CD14-positive monocyte (primary cell): ENCODE measurements at places on chromosomes 5 and 9.

DNA sequence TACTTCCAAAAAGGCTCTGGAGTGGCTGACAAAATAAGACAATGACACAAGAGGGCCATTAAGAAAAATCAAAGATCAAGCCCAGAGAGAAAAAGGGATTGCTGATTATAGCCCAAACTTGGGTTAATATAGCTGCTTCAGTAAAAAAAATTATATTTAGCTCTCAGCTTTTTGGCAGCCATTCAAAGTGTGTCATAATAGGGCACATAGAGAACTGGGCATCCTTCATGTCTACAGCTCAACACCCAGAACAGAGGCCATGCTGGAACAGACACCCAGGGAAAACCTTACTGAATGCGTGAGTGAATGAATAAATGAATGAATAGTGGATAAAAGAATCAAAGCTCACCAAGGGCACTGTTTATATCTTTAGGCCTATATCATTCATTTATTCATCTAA lies 110.1 kb downstream of the SLIT3 start:
- DNase-seq, result no peak

- DNase-seq, result no peak
Measured at GRCh38 chr5:55104036-55104772, 1.8 kb downstream of the GZMA start.

DNA sequence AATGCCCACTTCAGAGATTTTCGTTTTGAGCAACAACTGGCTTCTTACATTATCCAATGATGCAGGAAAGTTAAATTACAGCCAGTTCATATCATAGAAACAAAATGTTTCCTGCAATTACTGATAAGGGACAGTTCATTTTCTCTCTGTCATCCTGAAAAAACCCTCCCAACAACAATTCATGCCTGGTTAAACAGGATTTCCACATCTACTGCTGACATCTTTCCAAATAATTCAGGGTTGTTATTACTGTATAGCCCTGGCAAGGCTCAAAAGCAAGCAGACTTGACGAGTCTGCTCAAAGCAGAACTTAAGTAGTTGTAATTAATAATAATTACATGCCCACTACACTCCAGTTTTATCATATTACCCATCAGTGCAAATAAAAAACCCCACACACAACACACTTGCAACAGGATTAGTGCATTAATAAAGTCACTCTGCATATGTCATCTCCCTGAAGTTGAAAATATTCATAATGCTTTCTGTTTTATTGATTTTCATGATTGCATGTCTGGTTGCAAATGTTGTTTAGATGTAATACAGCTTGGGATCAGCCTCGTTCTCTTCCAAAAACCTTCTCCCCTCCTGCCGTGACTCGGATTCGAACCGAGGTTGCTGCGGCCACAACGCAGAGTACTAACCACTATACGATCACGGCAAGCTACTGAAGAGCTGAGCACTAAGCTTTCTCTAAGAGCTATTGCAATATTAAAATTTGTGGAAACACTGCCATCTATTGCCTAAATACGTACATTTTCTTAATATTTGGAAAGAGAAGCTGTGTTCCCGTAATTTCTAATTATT lies 119.6 kb upstream of the NFIB start:
- no peak for DNase-seq

- no peak for DNase-seq
Measured at GRCh38 chr5:157924490-157924889, 65.5 kb upstream of the CLINT1 start.

GRCh38 chr5:77427998-77428397 lies 64.1 kb downstream of the WDR41 start:
- DNase-seq, result no peak

- DNase-seq, result no peak
Measured at GRCh38 chr9:134196911-134197310, 32.5 kb upstream of the RNU6ATAC start.

- DNase-seq, result peak; percentile 24
Measured at GRCh38 chr9:112726428-112726827, 8.5 kb upstream of the INIP start.

DNA sequence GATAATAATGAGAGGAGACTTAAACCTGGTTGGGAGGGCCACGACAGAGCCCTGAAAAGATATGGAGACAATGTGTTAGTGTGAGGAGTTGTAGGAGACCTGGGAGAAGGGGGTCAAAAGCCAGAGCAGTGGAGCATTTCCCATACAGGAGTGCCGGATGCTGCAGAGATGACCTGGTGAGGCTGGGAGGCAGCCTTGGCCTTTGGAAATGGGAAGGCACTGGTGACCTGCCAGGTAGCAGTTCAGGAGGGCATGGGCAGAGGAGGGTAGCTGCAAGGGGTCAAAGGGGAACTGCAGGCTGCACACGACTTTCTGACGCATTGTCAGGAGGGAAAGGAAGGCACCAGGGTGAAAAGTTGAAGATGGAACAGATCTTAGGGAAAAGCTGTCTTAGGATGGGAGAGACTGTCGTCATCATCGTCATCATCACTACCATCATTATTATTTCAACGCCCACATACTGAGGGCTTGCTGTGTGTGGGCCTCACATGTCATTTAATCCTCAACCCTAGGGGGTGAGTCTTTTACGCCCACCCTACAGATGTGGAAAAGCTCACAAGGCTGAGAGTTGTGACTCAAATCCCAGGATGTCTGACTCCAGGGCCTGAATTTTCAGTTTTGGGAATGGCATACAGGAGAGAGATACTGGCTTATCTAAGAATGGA lies 13.3 kb downstream of the ARAP3 start:
- DNase-seq, result no peak

DNA sequence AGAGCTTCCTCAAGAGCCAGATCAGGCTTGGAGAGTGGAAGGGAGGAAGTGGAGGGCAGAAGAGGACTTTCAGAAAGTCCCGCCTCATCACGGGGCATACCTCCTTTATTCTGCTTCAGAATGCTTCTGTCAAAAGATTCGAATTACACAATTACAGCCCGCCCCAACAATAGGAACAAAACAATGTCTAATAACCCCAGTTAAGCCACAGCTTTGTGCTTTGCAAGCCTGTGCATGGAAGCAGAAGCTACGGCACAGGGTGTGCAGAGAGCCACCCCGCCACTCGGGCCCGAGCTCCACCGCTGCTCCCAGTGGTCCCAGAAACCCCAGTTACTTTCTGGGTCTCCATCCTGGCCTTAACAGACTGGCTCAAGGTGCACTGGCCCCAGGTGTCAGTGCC lies 23.5 kb downstream of the HNRNPH1 start:
- peak; percentile 29 for DNase-seq

GRCh38 chr9:135100241-135100681 lies 12.8 kb downstream of the OLFM1 start:
- DNase-seq, result no peak

GRCh38 chr5:72112389-72112788 lies 5.1 kb downstream of the MAP1B start:
- no peak for DNase-seq

DNA sequence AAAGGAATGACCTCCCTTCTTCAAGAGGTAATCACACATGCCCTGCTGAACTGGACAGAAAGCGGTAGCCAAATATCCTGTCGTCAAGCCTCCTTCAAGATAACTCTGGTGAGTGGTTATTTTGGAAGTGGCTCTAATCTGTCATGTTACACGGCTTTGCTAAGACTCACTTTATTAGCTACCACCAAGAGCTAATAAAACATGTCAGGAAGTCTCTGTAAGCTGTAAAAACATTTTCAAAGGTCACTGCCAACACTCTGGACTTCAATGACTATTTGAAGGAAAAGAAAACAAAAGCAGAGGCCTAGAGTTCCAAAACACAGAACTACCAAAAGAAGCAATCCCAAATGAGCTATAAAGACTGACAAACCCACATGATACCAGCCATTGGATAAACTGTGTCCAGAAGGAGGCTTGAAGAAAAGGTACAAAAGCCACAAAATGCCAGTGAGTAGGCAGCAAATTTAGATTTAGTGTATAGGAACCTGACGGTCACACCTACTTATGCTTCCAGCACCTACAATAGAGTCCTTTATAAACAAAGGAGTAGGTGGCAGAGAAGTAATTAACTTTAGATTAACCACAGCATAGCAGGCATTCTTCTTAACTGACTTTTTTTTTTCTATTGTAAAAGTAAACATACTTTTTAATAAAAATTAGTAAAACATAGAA lies 97.3 kb upstream of the EQTN start:
- no peak for DNase-seq

GRCh38 chr9:77848404-77848803 lies 183.2 kb downstream of the GNAQ start:
- DNase-seq, result no peak
